Tibial artery (tissue), 4 donors: ENCODE measurements at places on chromosomes 3 and 15.

DNA sequence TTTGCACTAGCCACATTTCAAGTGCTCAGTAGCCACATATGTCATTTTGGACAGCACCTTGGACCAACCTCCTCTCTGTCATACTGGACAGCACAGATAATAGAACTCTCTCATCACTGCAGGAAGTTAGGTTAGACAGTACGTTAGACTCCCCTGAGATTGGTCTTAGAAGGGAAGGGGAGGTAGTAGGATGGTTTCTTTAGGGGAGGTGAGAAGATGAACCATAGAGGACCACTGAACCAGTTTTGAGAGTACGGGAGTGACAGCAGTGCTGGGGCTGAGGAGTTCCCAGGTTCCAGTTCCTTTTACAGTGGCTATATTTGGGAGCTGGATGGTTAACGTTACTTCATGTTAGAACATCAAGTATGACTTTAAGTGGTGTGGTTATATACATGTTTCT lies 7.8 kb downstream of the LRCH3 start:
- no peaks in the 10 kb centered on the region for H3K36me3 ChIP-seq
- H3K27ac ChIP-seq: no peak overlapping the region
- no peak overlapping the region for H3K4me3 ChIP-seq
- peaks cover 85% of the 10 kb centered on the region for H3K4me1 ChIP-seq
- DNase-seq: no peak
- no peaks in the 10 kb centered on the region for H3K27me3 ChIP-seq

GRCh38 chr15:70054884-70055387 lies 42.8 kb downstream of the TLE3 start:
- peak; percentile 48 for DNase-seq
- no peaks in the 10 kb centered on the region for H3K27me3 ChIP-seq
- H3K4me1 ChIP-seq: no peaks in the 10 kb centered on the region
- no peak overlapping the region for H3K27ac ChIP-seq

DNA sequence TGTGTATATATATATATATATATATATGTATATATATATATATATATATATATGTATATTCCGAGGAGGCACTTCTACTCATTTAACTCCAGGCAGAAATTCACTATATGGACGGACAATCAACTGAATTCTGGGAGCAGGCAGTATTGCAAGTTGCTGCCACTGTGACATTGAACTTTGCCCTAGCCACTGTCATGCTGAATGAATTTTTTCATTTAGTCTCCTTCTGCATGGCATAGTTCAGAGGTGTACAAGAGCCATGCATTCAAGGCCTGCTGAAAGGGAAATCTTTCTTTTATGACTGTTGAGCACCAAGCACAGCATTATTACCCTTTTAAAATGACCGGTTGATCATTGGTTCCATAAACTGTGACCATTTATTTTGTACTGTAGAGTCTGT lies 176.2 kb upstream of the THRB start:
- no peak for DNase-seq
- no peaks in the 10 kb centered on the region for H3K27me3 ChIP-seq
- no peaks in the 10 kb centered on the region for H3K4me1 ChIP-seq
- no peak overlapping the region for H3K4me3 ChIP-seq
- no peaks in the 10 kb centered on the region for H3K36me3 ChIP-seq

- H3K27ac ChIP-seq: no peak overlapping the region
- H3K27me3 ChIP-seq: no peaks in the 10 kb centered on the region
- DNase-seq: no peak
Measured at GRCh38 chr3:156181509-156181908, 61.1 kb downstream of the KCNAB1 start.

GRCh38 chr3:132984181-132984580 lies 54.0 kb upstream of the TMEM108 start:
- H3K27ac ChIP-seq: no peak overlapping the region
- H3K36me3 ChIP-seq: no peaks in the 10 kb centered on the region
- no peak for DNase-seq
- H3K27me3 ChIP-seq: no peaks in the 10 kb centered on the region

DNA sequence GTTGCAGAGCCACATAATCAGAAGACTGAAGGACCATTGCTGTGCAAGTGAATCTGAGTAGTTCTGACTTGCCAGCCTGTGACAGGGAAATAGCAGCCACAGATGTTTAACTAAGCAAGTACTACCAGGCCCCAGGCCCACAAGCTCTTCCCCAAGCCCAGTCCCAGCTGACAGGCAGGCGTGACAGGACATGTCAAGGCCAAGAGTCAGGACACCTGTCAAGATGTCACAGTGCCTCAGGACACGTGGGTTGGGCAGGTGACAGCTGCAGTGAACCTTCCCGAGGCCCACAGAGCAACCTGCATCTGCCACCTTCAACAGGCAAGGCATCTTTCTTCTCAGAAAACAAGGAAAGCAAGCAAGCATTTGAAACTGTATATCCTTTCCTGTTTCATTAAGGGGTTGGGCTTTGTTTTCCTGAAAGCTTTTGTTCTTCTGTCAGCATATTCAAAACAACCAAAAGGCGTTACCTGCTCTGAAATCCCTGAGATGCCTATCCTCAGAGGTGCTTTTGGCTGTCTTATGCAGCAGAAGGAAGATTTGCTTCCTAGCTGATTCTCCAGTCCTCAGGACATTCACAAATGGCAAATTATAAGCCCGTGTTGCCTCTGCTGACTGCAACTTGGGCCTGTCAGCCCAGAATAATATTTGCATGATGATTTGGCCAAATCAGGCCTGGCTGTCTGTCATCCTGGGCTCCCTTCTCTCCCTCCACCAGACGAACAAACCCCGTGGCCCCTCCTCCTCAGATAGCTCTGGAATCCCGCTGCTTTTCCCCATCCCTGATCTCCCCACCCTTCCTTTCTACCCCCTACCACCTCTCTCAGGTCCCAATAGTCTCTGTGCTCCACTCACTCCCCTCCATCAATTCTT lies 171.8 kb upstream of the WNT5A start:
- no peak for DNase-seq
- no peaks in the 10 kb centered on the region for H3K4me1 ChIP-seq
- no peaks in the 10 kb centered on the region for H3K27me3 ChIP-seq

DNA sequence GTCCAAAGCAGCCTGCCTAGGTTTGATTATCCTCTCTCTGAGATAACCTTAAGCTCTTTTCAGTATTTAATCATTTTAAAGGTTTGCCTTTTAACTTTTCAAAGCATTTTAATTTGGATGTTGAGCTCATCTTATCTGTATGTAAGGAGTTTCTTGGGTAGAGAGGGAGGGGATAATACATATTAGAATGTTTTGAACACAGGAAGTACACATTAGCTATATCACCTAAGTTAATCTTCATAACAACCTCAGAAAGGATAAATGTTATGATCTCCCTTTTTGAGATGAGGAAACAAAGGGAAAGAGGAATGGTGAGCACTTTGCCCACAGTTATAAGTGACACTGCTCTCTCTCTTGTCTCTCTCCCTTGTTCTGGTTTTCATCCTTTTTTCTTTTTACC lies 2.2 kb upstream of the CD47 start:
- no peaks in the 10 kb centered on the region for H3K36me3 ChIP-seq
- H3K4me3 ChIP-seq: no peak overlapping the region
- no peaks in the 10 kb centered on the region for H3K27me3 ChIP-seq
- H3K27ac ChIP-seq: no peak overlapping the region
- no peak for DNase-seq
- no peaks in the 10 kb centered on the region for H3K4me1 ChIP-seq

DNA sequence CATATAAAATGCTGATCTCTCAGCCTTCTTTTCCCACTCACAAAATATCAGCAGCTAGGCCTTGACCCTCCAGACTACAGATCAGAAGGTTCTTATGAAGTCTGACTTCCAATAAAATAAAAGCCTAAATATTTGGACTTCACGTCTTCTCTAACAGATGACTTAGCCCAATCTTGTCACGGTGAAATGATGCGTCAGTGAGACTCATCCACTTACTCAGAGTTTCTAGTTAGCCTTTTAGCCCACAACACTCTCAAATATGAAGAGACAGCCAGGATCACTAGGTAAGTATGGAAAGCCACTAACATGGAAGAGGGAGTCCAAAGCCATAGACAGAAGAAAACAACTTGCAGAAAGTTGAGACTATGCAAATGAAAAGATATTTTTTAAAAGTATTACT lies 601.2 kb downstream of the PYDC2 start:
- H3K4me1 ChIP-seq: no peaks in the 10 kb centered on the region
- H3K27ac ChIP-seq: no peak overlapping the region
- H3K36me3 ChIP-seq: no peaks in the 10 kb centered on the region

DNA sequence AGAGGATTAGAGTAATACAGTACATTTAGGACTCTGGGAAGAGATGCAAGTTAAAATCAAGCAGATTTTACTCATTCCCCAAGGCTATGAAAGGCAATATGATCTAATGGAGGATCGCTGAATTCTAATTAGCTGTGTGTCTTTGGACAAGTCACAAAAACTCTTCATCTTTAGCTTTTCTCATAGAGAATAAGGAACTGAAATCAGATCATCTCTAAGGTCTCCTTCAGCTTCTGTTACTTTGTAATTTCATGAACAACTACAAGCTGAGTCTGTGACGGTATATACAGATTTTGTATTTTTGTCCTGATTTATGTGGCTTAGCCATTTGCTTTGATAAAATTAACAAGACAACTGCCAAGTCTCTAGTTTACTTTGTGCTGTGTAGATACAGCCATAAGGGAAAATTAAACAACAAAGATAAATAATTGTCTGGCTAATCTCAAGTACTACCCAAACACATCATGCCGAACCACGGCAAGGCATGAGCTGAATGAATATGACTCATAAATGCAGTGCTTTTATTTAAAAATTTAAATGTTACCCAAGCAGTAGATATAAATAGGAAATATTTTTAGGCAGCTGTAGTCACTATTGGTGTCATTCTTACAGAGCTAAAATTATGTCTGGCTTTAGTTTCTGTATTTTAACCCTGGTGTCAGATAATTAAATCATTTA lies 81.5 kb downstream of the GAP43 start:
- no peak overlapping the region for H3K4me3 ChIP-seq
- no peaks in the 10 kb centered on the region for H3K27me3 ChIP-seq
- DNase-seq: no peak
- no peaks in the 10 kb centered on the region for H3K36me3 ChIP-seq
- H3K4me1 ChIP-seq: peaks cover 9% of the 10 kb centered on the region

GRCh38 chr3:4994144-4994730 lies 15.0 kb downstream of the BHLHE40 start:
- peaks cover 21% of the 10 kb centered on the region for H3K4me1 ChIP-seq
- H3K27ac ChIP-seq: peak overlapping the region; percentile 77
- H3K4me3 ChIP-seq: no peak overlapping the region
- no peaks in the 10 kb centered on the region for H3K27me3 ChIP-seq
- DNase-seq: no peak

- DNase-seq: no peak
- H3K4me1 ChIP-seq: no peaks in the 10 kb centered on the region
- H3K4me3 ChIP-seq: no peak overlapping the region
- no peak overlapping the region for H3K27ac ChIP-seq
- no peaks in the 10 kb centered on the region for H3K36me3 ChIP-seq
Measured at GRCh38 chr15:67575039-67575502, 32.6 kb downstream of the MAP2K5 start.

GRCh38 chr15:65868546-65869125 lies 655 bp upstream of the RAB11A start:
- peak overlapping the region; percentile 91 for H3K27ac ChIP-seq
- no peak for DNase-seq
- peaks cover 26% of the 10 kb centered on the region for H3K4me1 ChIP-seq
- H3K4me3 ChIP-seq: peak overlapping the region; percentile 89
- H3K27me3 ChIP-seq: no peaks in the 10 kb centered on the region

DNA sequence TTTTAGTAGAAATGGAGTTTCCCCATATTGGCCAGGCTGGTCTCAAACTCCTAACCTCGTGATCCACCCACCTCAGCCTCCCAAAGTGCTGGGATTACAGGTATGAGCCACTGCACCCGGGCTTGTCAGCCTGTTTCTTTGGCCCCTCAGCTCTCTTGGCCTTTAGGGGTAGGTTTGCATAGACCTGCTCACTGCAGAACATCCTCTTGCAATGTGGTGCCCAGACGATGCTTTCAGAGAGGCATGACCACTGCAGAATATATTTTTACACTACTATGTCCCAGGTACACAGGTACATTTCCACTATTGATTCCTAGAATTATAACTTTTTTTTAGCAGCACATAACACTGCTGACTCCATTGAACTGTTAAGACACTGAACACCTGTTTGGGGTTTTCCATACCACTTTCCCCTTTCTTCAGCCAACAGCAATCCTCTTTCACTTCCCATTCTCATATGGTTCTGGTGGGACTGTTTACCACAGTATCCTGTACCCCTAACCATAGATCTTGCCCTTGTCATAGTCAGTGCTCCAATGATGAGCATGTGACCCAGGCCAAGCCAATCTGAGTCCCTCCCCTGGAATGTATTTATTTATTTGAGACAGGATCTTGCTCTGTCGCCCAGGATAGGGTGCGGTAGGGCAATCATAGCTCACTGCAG lies 21.1 kb downstream of the CCDC32 start:
- no peak overlapping the region for H3K4me3 ChIP-seq
- H3K4me1 ChIP-seq: no peaks in the 10 kb centered on the region
- no peak overlapping the region for H3K27ac ChIP-seq
- H3K36me3 ChIP-seq: peaks cover 21% of the 10 kb centered on the region
- H3K27me3 ChIP-seq: no peaks in the 10 kb centered on the region

GRCh38 chr3:13839726-13840340 lies 40.0 kb downstream of the WNT7A start:
- no peak for DNase-seq
- H3K36me3 ChIP-seq: no peaks in the 10 kb centered on the region

DNA sequence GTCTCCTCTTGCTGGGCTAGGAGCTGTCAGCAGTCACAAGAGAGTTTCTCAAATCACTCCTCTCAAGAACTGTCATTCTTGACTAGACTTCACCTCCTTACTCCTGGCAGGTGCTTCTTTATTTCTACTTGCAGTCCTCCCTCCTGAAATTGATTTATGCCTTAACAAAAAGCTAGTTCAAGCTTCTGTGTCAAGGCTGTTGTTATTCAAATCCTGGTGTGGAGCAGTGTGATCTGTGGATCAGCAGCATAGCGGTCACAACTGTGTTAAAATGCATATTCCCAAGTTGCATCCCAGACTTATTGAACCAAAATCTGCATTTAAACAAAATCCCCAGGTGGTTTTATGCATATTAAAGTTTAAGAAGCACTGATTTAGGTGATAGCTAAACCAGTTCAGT lies 120.7 kb upstream of the MRPL3 start:
- H3K36me3 ChIP-seq: no peaks in the 10 kb centered on the region
- no peaks in the 10 kb centered on the region for H3K4me1 ChIP-seq
- DNase-seq: no peak
- H3K27me3 ChIP-seq: no peaks in the 10 kb centered on the region

DNA sequence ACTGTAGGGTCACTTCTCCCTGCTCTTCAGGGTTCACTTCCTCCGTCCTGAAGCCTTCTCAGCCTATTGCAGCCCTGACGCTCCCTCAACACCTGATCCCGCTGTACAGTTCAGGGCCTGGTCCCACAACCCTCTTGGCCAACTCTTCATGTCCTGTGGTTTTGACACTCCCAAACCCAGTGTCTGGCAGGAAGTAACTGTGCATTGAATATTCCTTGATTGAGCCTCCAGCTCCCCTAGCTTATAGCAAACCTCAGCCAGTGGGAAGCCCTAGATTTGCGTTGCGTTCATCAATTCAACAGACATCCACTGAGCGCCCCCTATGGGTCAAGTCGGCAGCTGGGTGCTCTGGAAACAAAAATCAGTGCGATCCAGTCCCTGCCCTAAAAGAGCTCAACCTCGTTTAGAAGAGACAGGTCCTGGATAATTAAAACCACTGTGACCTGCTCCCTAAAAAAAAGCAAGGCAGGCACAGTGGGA lies 13.5 kb downstream of the UBAP1L start:
- peak; percentile 76 for DNase-seq
- H3K27ac ChIP-seq: peak overlapping the region; percentile 29
- H3K36me3 ChIP-seq: peaks cover 33% of the 10 kb centered on the region
- no peak overlapping the region for H3K4me3 ChIP-seq

- no peak for DNase-seq
- no peak overlapping the region for H3K4me3 ChIP-seq
- no peaks in the 10 kb centered on the region for H3K27me3 ChIP-seq
- H3K36me3 ChIP-seq: no peaks in the 10 kb centered on the region
- no peaks in the 10 kb centered on the region for H3K4me1 ChIP-seq
Measured at GRCh38 chr3:173058229-173058628, 82.8 kb downstream of the SPATA16 start.
